ENCODE measurements at places on chromosomes 2 and 18.
A peak's percentile ranks its signal among the peaks of the same experiment; 100 is the strongest.

- DNase-seq = no peak
Measured at GRCh38 chr2:44686561-44686960, 254.9 kb upstream of the SIX3 start.

DNA sequence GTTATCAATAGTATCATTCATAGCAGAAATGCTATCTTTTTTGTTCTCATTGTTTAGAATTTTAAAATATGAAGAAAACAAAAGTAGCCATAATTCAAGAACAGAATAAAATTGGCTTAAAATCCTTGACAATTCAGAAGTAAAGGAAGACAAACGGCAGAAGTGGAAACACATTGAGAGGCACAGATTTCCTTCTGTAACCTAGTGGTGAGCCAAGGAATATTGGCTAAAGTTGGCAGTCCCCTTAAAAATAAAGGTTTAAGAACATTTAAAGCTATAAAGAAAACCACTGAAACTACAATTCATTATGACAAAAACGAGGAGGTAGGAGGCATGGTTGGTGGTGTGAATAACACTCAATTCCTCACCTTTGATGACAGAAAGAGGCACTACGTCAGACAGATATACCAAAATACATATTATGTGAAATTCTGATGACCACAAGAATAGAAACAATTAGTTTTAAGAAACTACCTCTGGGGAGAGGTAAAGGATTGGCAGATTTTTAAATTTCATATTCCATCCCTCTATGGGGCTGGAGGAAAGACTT, 42.3 kb downstream of the SFT2D3 start:
- DNase-seq = peak; percentile 29

DNA sequence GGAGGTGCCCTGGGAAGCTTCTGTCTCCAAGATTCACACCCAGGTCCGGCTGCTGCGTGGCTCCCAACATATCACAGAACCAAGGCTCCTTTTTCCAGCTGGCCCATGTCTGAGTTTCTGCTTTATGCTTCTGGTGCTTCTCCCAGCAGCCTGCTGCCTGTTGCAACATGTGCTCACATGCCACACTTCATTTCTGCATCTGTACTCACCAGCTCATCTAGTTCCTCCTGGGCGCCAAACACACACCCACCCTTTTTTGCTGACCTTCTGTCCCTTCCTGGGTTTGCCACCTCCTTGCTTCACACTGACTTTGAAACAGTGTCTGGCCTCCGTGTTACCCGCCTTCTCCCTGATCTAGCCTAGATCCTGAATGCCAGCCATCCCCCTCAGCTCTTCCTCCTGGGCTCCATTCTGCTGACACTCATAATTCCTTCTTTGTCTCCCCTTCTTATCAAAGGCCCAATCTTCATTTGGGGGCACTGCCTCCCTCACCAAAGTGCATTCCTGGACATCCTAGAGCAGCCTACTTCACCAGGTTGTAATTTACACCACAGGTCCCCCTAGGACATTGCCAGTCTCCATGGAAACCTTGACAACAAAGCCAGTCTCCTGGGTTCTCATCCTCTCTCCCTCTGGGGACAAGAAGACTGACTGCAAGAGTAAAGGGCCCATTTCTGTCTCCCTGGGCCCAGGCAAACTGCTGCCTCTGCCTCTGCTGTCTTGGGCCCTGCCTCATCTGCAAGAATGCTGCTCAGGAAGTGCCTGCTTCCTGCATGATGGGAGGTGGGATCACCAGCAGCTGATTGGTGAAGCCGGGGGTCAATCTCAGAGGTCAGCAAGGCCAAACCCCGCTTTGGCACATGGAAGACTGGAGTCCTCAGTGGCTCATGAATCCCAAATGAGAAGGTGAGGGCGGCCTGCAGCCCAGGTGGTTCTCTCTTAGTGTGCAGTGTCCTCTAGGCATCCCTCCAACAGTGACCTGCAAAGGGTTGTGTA, 13.9 kb upstream of the PROM2 start:
- DNase-seq = no peak

- peak; percentile 63 for DNase-seq
Measured at GRCh38 chr2:16055848-16056580, 115.7 kb downstream of the MYCN start.

DNA sequence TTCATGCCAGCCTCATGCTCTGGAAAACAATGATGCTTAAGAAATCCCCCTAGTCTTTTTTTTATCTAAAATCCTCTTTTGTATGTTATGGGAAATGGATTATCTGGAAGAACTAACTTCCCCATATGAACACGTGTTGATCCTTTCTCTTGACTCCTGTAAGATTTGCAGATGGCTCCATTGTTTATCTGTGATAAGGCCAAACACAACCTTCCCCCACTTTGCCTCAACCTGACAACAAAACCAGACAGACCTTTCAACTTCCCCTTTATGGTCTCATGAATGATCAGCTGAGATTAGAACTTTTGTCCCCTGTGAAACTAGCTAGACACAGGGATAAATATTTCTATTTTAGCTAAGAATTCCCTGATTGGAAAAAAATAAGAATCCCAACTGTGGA, 828.0 kb upstream of the CDH2 start:
- DNase-seq = no peak

DNA sequence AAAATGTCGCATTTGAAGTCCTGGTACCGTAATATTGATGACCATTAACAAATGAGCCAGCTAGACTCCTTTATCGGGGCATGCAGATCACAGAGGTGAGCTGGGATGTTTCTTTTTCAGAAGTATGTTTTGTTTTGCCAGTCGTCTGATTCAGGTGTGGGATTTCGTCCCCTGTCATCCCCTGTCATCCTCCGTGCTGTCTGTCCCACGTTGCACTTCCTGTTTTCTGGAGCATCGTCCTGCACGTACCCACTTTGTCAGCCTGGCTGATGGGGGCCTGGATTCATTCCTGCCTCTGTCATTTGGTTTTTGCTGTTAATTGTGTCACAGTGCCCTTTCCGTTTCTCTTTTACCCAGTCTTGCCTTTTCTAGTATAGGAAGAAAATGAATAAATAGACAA, 72.8 kb downstream of the ASAP2 start:
- no peak for DNase-seq

DNA sequence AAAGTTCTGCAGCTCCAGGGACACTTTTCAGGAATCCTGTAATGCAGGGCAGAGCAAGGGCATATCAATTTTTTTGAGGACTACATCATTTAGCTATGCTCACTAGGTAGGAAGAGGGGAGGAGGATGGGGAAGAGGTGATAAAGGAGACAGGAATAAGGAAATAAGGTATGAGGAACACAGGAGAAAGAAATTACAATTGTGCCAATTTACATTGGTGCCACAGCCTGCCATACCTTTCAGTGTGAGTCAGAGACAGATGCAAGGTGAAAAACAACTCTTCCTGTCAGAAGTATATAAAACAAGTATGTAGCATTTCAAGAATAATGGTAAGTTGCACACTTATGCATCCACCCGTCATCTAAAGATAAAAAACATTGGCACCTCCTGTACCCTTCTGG, 5.4 kb upstream of the MRPS9 start:
- no peak for DNase-seq

DNA sequence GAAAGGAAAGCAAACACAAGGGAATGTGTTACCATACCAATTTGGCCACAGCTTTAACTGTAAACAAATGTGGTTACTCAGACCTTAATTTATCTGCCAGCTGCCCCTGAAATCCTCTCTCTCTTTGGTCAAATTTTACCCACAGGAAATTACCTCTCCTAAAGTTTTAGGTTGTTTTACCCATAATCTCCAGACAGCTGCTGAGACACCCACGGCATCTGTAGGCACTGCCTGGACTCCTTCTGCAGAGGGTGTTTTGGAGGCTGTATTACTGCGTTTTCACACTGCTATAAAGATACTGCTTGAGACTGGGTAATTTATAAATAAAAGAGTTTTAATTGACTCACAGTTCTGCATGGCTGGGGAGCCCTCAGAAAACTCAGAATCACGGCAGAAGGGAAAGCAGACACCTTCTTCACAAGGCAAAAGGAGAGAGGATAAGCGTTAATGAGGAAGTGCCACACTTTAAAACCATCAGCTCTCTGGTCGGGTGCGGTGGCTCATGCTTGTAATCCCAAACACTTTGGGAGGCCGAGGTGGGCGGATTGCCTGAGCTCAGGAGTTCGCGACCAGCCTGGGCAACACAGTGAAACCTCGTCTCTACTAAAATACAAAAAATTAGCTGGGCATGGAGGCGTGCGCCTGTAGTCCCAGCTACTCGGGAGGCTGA, 677.5 kb upstream of the FSHR start:
- DNase-seq = no peak

DNA sequence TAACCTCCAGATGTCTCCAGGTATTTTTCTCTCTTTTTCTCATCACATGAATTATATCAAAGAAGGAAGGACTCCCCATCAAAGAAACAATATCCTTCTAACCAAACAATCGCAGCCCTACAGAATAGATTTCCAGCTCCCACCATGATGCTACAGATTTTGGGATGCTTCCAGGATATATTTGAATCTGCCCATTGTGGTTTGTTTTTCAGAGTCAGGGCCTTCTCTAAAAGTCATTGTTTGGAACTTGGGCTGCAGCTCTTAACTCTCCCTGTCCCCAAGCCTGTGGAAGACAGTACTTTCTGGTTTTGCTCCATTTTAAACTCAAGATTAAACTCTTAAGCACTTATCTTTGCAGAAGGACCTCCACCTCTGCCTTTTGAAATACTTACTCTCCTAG, 223.2 kb downstream of the PMAIP1 start:
- DNase-seq = no peak

- DNase-seq = no peak
Measured at GRCh38 chr2:45755585-45756335, 104.3 kb downstream of the PRKCE start.

DNA sequence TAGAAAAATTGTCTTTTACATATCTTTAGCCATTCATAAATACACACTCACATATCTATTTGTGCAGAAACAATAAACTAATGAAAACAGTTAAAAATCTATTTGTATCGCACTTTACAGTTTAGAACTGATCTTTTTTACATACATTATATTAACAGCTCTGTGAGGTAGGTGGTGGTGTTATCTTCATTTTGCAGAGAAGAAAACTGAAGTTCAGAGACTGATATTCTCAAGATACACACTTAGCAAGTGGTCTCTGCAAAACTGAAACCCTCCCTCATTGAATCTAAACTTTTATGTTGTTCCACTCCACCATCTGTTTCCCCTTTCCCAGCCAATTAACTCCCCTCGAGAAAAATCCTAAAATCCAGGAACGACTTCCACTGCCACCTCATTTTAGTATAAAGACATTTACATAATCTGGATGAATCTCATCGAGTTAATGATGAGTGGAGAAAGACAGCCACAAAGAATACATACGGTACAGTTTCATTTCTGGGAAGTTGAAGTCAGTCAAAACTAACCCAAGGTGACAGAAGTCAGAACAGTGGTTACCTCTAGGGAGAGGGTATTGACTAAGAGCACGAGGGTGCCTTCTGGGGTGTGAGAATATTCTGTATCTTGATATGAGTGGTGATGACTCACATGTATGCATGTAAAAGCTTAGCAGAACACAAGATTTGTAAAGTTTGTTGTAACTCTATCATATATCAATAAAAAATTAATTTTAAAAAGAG, 524.2 kb upstream of the TCF4 start:
- peak; percentile 67 for DNase-seq

DNA sequence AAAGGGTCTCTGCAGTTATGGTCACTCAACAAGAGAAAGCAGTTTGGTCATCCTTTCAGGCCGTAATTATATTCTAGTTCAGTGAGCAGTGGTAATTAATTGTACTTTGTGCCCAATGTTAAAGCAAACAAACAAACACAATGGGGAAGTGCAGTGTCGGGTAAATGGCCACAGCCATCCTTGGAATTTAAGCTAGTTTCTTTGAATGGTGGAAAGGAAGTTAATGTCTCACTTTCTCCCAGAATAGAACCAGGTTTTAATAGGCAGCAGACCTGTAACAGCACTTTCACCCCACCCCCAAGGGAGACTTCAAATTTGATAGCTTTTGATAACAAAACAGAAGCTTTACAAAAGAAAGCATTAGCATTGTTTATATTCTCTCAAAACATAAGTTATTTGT, 20.0 kb upstream of the ITGAV start:
- DNase-seq = no peak

- DNase-seq = peak; percentile 51
Measured at GRCh38 chr2:177281400-177282180, 17.1 kb upstream of the NFE2L2 start.

DNA sequence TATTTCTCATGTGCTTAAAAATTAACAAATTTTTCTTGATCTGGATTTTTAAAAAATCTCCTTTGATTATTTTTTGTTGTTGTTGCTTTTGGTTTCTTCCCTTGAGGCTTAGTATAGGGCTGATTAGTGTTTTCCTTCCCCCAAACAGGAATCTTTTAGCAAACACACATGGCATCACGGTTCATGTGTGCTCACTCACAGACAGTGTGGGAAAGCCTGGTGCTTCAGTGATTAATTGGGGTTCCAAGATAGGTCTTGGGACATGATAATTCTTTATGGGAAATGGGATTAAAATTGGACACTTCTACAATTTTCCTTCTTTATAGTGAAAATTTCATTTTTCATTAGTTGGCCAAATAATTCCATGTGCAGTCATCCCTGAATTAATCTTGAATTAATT, 153.9 kb upstream of the SOX11 start:
- no peak for DNase-seq

DNA sequence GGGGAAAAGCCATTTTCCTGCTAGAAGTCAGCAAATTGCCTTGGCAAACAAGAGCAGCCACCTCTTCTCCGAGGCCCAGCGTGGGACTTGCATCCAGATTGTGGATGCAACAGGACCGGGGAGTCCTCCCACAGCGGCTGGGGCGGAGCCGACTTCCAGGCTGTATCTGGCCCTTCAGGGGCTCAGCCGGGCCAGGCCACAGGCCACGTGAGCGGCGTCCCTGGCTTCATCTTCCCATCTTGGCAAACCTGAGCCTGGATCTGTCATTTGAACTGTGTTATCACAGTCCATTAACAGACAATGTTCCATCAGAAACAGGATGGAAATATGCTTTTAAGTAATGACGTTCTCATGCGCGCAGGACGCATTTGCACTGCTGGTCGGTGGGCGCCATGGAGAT, 483.5 kb upstream of the SALL3 start:
- no peak for DNase-seq

DNA sequence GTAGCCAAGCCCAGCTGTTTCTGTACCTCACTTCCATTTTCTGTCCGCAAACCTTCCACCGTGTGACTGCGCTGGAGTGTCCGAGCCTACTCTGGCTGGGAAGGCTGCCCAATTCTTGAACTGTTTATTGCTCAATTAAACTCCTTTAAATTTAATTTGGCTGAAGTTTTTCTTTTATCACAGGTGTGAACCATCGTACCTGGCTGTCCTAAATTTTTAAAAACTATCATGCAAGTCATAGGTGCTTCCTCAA, 6.2 kb upstream of the RNU2-63P start:
- DNase-seq = no peak

GRCh38 chr2:28469304-28469703, 26.6 kb upstream of the PLB1 start:
- DNase-seq = no peak

- DNase-seq = no peak
Measured at GRCh38 chr2:121688820-121689219, 39.6 kb upstream of the CLASP1 start.

DNA sequence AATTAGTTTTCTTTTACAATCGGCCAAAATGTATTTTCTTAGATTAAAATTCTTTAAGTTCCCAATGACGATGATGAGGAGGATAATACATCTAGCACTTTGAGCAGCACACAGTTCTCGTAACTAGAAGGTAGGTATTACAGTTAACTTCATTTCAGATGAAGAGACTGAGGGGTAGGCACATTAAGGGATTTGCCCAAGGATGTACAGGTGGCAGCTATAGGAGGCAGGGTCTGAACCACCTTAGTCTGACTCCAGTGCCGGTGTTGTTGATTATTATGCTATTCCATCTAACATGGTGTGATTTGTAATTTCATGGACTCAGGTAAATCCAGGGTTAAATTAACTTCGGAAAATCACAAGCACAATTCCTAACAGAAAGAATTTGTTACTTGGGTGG, 1.1 kb downstream of the CD28 start:
- DNase-seq = no peak
